ENCODE measurements at places on chromosomes 4 and X.

DNA sequence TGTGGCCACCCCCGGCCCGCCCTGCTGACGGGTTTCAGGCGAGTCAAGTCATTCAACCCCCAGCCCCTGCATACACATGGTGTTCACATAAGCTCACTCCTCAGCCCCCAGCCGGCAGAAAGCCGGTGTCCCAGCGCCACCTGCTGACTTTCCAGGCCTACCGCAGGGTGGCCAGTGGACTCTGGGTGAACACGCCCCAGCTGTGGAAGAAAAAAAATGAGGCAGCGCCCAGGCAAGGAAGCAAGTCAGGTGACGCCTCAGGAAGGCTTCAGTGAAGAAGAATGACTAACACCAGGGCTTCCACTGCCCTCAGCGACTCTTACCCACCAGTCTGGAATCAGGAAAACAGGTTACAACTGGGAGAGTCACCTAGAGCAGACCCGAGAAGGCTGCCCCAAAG, 15.8 kb downstream of the BCAP31 start:
- no peak for DNase-seq

GRCh38 chr4:169208516-169208915, 62.2 kb downstream of the SH3RF1 start:
- DNase-seq = no peak

GRCh38 chrX:107477406-107477805, 28.0 kb downstream of the FRMPD3 start:
- DNase-seq = no peak

GRCh38 chrX:44157858-44158257, 184.7 kb upstream of the NDP start:
- DNase-seq = no peak

GRCh38 chr4:102543030-102543928, 42.1 kb downstream of the NFKB1 start:
- DNase-seq = no peak

GRCh38 chr4:170097681-170098080, 7.9 kb upstream of the AADAT start:
- no peak for DNase-seq

DNA sequence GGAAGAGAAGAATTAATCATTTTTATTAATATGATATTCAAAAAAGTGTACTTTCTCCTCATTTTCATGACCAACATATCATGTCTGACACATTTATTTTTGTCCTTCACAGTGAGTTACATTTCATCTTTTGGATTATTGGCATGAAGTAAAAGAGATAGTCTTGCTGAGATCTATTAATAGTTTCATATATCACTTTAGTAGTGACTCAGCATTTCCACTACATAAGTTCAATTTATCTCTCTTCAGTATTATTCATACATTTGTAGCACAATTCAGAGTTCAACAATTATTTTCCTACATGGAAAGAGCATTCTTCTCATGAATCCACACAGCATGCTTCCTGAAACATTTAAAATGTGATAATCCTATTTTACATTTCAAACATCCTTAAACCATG, 1461.1 kb downstream of the TECRL start:
- no peak for DNase-seq

GRCh38 chrX:139889760-139890159, 43.1 kb downstream of the ATP11C start:
- no peak for DNase-seq

DNA sequence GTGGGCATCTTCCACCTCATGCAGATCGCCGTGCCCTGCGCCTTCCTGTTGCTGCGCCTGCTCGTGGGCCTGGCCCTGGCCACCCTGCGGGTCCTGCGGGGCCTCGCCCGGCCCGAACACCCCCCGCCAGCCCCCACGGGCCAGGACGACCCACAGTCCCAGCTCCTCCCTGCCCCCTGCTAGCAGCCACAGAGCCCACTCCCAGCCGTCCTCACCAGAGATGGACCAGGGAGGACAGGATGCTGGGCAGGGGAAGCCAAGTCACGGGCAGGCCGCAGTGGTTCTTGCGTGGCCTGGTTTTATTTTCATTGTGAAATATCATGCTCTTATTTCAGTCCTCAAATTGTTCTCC, 15.1 kb downstream of the DGKQ start:
- no peak for DNase-seq

DNA sequence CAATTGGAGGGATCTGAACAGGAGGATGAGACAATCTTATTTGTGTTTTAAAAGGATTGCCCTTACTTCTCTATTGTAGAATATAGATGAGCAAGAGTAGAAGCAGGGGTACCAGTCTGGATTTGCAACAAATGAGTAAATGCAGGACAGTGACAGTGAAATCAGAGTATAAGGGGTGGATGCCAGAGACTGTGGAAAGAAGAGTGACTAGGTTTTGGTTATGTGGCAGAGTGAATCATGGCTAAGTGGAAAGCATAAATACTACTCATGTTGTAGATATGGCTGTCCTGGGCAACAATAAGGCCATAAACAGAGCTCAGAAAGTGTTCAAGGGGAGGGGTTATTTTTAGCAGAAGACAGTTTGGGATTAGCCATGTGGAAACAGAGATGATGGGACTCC, 6.0 kb upstream of the VSIG4 start:
- no peak for DNase-seq

- no peak for DNase-seq
These were observed 78.7 kb downstream of the ALG13 start for GRCh38 chrX:111759686-111760085.

- DNase-seq = no peak
These were observed 68.2 kb upstream of the MAML3 start for GRCh38 chr4:140222171-140222570.

Data from activated naive CD4-positive, alpha-beta T cell (primary cell).